ENCODE measurements at places on chromosomes 1 and 21.

- no peak for DNase-seq
Observed at GRCh38 chr21:15730484-15731242, 881 bp downstream of the USP25 start.

GRCh38 chr1:88847643-88848042 lies 43.7 kb downstream of the GTF2B start:
- DNase-seq: no peak

DNA sequence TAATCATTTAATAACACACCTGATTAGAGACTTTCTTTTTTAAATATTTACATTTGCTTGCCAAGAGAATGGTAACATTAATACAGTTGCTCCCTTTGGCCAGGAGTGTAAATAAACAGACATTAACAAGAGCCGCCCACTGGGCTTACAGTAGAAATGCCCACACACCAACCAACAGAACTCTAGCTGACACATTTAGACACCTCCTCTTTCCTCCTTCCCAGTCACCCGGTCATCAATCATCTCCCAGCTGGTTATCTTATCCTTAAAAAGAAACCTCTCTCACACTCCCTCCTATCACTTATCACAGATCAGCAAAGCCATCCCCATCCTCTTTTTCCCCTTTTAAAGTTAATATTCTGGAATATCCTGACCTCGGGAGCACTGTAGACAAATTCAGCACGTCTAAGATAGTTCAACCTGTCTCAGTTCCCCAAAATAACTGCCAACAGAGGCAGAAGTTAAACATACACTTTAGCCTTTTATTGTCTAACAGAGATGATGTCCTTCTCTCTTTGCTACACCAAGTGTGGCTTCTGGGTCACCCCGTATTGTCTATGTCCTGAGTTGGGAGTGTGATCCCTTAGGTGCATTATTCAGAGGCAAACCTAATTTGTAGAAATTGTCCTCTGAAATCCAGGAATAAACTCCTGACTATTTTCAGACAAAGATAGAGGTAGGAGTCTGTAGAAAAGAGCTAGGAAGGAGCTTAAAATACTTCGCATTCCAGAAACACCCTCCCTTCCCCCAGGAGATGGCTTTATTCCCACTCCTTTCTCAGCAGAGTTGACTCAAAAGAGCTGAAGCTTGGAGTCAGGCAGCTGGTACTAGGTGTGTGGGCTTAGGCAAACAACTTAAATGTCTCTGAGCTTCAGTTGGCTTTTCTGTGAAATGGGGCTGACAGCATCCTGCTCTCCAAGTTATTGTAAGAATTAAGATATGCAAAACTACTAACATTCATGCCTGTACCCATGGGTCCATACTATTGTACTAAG lies 8.8 kb downstream of the MYCL start:
- no peak for DNase-seq

DNA sequence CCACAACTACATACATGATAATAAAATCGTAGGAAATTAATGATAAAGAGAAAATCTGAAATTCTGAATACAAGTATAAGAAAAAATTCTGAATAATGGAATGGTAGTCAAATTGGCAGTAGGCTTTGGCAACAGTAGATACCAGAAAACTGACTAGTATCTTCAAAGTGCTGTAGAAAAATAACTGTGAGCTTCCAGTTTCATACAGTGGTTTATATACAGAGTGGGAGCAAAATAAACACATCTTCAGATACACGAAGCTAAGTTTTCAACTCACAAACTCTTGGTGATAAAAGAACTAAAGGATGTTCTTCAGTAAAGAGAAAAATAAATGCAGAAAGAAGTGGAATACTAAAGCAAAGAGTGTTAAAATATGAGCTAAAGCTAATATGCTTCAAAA lies 173.4 kb downstream of the PPP1R12B start:
- DNase-seq: no peak

DNA sequence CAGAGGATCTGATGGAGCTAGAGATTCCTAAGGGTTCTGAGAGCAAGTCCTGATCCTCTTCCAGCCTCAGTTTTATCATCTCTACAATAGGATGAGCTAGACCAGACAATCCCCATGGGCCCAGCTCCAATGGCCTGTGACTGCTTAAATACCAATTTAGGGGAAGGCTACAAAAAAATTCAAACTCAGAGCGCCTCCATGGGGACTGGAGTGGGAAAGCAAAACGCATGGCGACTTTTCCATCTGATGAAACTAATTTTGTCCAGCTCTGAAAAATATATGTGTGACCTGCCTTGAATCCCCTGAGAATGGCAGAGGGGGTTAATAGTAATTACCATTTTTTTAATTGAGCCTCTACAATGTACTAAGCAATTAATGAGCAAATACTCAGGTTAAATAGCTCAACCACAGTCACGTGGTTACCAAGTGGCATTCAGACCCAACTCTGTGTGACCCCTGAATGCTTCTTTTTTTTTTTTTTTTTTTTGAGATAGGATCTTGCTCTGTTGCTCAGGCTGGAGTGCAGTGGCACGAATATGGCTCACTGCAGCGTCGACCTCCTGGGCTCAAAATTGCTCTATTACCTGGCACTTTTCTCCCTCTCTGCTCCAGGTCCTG lies 8.4 kb downstream of the EXTL1 start:
- DNase-seq: no peak

Data from hippocampal formation (tissue), 2 donors.